ENCODE measurements at places on chromosomes 5 and 9. TPM values are rescaled to one million over a fixed set of nuclear protein-coding genes. Genes with fewer than 3 reads are reported as not detected.

- no peak for DNase-seq
- H3K36me3 ChIP-seq = no peaks in the 10 kb centered on the region
These were observed 97.5 kb upstream of the CTSV start for GRCh38 chr9:97136421-97136820.

- no peaks in the 10 kb centered on the region for H3K4me1 ChIP-seq
- no peaks in the 10 kb centered on the region for H3K27me3 ChIP-seq
- no peak for DNase-seq
- no peak overlapping the region for H3K27ac ChIP-seq
- H3K4me3 ChIP-seq = no peak overlapping the region
- H3K36me3 ChIP-seq = no peaks in the 10 kb centered on the region
These were observed 213.5 kb downstream of the DENND1A start for GRCh38 chr9:123716339-123716945.

- H3K27ac ChIP-seq = no peak overlapping the region
- no peaks in the 10 kb centered on the region for H3K36me3 ChIP-seq
- no peak for DNase-seq
- no peaks in the 10 kb centered on the region for H3K27me3 ChIP-seq
These were observed 284.1 kb upstream of the PDE4D start for GRCh38 chr5:60177596-60177995.

DNA sequence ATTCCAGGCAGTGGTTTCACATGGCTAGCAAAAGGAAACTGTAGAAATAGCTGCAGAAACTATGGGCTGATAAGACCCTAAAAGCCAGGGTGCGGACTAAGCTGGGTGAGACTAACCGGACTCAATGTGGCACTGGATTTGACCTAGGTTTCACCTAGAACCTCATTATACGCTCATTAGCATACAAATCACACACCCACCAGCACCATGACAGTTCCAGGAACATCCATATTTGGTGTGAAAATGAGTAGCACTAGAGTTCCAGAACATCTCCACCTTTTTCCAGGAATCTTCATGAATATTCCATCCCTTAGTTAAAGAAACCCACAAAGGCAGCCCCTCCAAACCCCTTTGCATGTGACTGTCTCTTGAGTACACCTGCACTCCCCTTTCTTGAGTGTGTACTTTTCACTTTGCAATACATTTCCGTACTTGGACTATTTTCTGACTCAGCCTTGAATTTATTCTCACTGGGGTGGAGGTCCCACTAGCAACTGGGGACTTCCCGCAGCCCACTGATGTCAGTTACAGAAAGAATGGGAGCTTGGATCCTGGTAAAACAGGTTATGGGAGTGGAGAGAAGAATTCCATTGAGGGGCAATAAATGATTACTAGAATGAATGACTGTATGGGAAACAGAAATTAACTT, 58.0 kb upstream of the SPATA31C2 start:
- no peaks in the 10 kb centered on the region for H3K27me3 ChIP-seq
- no peak for DNase-seq
- H3K4me3 ChIP-seq = no peak overlapping the region

- peak overlapping the region; percentile 81 for H3K27ac ChIP-seq
- no peak for DNase-seq
- H3K27me3 ChIP-seq = no peaks in the 10 kb centered on the region
- no peak overlapping the region for H3K4me3 ChIP-seq
- no peaks in the 10 kb centered on the region for H3K36me3 ChIP-seq
These were observed 40.5 kb downstream of the FYB1 start for GRCh38 chr5:39178861-39179260.

- H3K27me3 ChIP-seq = no peaks in the 10 kb centered on the region
- no peak for DNase-seq
- H3K27ac ChIP-seq = no peak overlapping the region
- no peaks in the 10 kb centered on the region for H3K36me3 ChIP-seq
- no peaks in the 10 kb centered on the region for H3K4me1 ChIP-seq
These were observed 90.0 kb downstream of the PDE8B start for GRCh38 chr5:77300451-77300850.

- DNase-seq = no peak
- no peak overlapping the region for H3K4me3 ChIP-seq
- no peaks in the 10 kb centered on the region for H3K4me1 ChIP-seq
- H3K27me3 ChIP-seq = no peaks in the 10 kb centered on the region
- no peak overlapping the region for H3K27ac ChIP-seq
- no peaks in the 10 kb centered on the region for H3K36me3 ChIP-seq
These were observed 80.0 kb upstream of the TRIO start for GRCh38 chr5:14063138-14063537.

DNA sequence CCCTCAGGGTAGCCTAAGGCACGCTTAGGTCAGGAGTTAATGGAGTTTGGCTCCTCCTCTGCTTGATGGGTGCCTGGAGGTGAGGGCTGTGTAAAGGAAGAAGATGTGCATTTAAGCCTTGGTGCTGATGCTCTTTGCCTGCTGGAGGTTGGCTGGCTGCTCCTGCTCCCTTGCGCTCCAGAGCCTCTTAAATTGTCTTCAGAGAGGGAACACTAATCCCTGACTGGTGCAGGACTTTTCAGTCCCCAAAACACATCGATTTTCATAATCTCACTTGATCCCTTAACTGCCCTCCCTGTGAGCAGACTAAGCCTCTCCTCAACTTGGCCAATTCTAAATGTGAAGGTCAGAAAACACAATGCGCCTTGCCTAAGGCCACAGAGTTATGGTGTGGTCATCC, 16.2 kb upstream of the TCOF1 start:
- H3K4me1 ChIP-seq = no peaks in the 10 kb centered on the region
- no peak overlapping the region for H3K27ac ChIP-seq
- no peaks in the 10 kb centered on the region for H3K36me3 ChIP-seq
- DNase-seq = no peak
- no peaks in the 10 kb centered on the region for H3K27me3 ChIP-seq

- H3K4me3 ChIP-seq = no peak overlapping the region
- H3K4me1 ChIP-seq = peaks cover 3% of the 10 kb centered on the region
- H3K36me3 ChIP-seq = no peaks in the 10 kb centered on the region
- no peaks in the 10 kb centered on the region for H3K27me3 ChIP-seq
- no peak for DNase-seq
These were observed 97.1 kb downstream of the ENC1 start for GRCh38 chr5:74543162-74543995.

DNA sequence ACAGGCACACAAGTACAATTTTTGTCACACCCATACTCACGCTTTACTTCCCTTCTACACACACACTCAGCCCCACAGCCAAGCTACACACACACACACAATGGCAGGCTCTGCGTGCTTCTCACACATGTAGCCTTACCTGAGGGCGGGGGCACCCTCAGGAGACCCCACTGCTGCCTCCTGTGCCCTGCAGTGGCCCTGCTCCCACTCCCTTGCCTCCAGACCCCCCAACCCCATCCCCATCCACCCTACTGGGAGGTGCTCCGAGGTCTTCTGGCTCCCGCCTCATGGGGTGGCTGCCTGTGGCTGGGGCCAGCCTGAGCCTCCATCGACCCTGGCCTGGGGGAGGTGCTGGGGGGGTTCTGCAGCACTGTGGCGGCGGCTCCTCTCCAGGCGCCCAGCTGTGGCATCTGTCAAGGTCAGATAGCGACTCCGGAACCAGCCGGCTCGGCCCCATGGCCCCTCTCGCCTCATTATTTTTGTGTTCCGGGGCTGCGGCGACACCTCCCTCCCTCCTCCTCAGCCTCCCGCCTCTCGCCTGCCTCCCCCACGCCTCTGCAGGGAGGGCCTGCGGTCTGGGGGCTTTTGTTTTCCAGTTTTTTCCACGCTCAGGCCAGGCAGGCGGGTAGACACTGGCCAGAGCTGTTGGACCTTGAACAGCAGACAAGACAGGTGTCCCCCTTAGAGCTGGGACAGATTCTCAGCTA, 21.7 kb downstream of the CXXC5 start:
- H3K4me3 ChIP-seq = no peak overlapping the region
- H3K27ac ChIP-seq = peak overlapping the region; percentile 96

- H3K27me3 ChIP-seq = no peaks in the 10 kb centered on the region
- peaks cover 8% of the 10 kb centered on the region for H3K4me1 ChIP-seq
- no peaks in the 10 kb centered on the region for H3K36me3 ChIP-seq
- DNase-seq = no peak
- no peak overlapping the region for H3K27ac ChIP-seq
These were observed 52.1 kb upstream of the GARNL3 start for GRCh38 chr9:127212453-127212852.

GRCh38 chr5:128436749-128437188, 101.3 kb downstream of the FBN2 start:
- H3K4me3 ChIP-seq = no peak overlapping the region
- no peak overlapping the region for H3K27ac ChIP-seq
- no peak for DNase-seq
- H3K4me1 ChIP-seq = no peaks in the 10 kb centered on the region

DNA sequence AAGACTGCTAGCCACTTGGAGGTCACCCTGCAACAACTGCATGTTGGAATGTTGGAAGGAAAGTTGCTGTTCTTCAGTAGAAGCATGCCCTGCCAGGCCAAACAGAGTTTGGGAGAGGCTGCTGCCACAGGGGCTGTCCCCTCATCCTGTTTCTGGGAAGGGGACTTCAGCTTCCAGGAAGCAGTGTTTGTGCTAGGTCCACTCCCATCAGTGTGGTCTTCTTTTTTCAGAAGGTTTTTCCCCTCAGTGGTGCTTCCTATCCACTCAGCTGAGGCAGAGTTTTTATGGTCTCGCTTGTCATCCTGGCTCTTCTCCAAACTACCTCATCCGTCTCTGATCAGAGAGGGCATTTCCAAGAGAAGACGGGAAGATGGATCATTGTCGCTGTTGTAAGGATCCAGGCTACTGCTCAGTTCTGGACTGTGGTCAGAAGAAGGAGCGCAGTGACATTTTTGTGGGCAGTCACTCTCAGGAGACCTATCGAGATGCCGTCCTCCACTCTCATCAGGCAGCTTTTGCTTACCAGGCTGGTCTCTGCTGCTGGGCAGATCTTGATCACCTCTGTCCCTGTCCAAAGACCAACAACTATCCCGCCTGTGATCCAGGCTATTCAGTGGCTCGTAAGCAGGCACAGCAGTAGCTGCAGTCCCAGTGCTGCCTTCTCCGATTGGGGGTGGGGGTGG, 97.8 kb upstream of the C5orf63 start:
- H3K36me3 ChIP-seq = no peaks in the 10 kb centered on the region
- no peak overlapping the region for H3K4me3 ChIP-seq
- H3K4me1 ChIP-seq = no peaks in the 10 kb centered on the region

- H3K4me3 ChIP-seq = no peak overlapping the region
- H3K4me1 ChIP-seq = peaks cover 21% of the 10 kb centered on the region
- DNase-seq = no peak
- peak overlapping the region; percentile 47 for H3K27ac ChIP-seq
- H3K36me3 ChIP-seq = no peaks in the 10 kb centered on the region
These were observed 170.4 kb downstream of the ARRDC3 start for GRCh38 chr5:91212714-91213092.

GRCh38 chr5:108345541-108346171, 36.2 kb downstream of the FBXL17 start:
- no peaks in the 10 kb centered on the region for H3K27me3 ChIP-seq
- peaks cover 5% of the 10 kb centered on the region for H3K4me1 ChIP-seq

DNA sequence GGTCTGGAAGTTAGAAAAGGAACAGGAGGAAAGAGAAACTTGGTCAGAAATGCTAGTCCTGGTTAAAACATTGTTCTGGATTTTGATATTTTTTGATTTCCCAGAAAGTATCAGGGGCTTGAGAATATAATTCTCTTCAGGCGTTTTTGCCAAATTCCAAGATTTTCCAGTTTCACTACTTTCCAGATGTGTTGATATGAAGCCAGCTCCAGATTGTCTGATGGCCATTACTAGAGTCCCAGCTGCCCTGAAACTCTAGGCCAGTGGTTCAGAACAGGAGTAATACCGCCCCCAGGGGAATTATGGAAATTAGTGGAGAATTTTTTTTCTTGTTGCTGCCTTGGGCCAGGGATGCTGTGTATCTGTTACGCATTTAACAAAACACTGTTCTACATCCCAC, 88.6 kb downstream of the KCNN2 start:
- H3K27me3 ChIP-seq = no peaks in the 10 kb centered on the region
- H3K4me1 ChIP-seq = peaks cover 4% of the 10 kb centered on the region
- H3K27ac ChIP-seq = peak overlapping the region; percentile 20
- no peaks in the 10 kb centered on the region for H3K36me3 ChIP-seq
- DNase-seq = no peak

DNA sequence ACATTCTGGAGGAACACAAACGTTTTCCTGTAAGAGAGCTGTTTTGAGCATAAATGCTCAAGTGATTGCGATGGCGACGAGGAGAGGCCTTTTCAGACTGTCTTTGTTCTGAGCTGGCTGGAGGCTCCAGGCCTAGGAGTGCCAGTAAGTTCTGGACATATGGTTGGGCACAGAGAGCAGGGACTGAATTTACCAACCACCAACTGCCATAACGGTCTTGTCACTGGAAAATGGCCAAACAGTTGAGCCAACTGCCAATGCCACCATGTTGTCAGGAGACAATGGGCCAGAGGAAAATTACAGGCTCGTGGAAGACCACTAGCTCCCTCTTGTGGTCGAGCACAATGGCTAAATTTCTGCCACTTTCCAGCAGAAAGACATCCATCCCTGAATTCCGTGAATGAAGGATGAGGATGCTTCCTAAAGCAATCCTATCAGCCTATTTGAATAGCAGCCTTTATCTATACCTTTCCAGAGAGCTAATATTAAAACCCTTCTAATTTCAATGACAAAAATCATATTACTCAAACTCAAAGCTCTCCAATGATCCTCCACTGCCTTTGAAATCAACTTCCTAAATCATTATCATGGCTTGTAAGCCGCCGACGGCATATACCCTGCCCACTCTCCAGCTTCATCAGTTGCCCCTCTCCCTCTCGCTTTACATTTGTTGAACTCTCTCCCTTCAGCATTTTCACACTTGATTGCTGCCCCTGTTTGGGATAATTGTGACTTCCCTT, 66.9 kb upstream of the GLIS3 start:
- no peak overlapping the region for H3K4me3 ChIP-seq
- no peaks in the 10 kb centered on the region for H3K36me3 ChIP-seq
- no peak overlapping the region for H3K27ac ChIP-seq

- no peak overlapping the region for H3K27ac ChIP-seq
- H3K27me3 ChIP-seq = no peaks in the 10 kb centered on the region
- no peak overlapping the region for H3K4me3 ChIP-seq
- no peaks in the 10 kb centered on the region for H3K36me3 ChIP-seq
- no peak for DNase-seq
- no peaks in the 10 kb centered on the region for H3K4me1 ChIP-seq
These were observed 21.9 kb downstream of the DEPDC1B start for GRCh38 chr5:60677850-60678664.

DNA sequence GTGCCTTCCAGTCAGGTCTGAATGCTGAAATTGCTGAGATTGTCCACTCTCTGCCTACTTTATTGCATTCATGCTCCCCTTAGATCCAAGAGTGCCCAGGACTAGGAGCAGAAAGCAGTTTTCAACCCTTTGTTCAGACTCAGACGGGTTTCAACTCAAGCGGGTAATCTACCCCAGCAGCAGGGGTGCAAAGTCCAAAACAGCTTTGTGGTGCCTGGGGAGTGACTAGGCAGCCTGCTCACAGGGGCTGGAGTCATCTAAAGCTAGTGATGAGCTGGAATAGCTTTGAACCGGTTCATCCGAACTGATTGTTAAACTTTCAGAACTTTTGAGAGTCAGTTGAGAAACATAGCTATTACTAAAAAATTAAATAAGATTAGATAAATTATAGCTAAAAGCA, 71.0 kb upstream of the IQGAP2 start:
- no peaks in the 10 kb centered on the region for H3K36me3 ChIP-seq
- H3K27ac ChIP-seq = no peak overlapping the region
- H3K4me1 ChIP-seq = no peaks in the 10 kb centered on the region

SV2C gene
- not detected for total RNA-seq

CTSL gene
- 130 TPM for total RNA-seq

FBP2 gene
- not detected for total RNA-seq

GIN1 gene
- 15.7 TPM for total RNA-seq

KCNV2 gene
- not detected for total RNA-seq

ALG2 gene
- 21.6 TPM for total RNA-seq

C9orf50 gene
- total RNA-seq = not detected

ABO gene
- 2.3 TPM for total RNA-seq

TBC1D2 gene
- total RNA-seq = 1.1 TPM

ZCCHC7 gene
- 9.2 TPM for total RNA-seq

P4HA2 gene
- 55.7 TPM for total RNA-seq

PPIP5K2 gene
- 39.1 TPM for total RNA-seq

FAT2 gene
- total RNA-seq = 0.02 TPM

IFNA21 gene
- not detected for total RNA-seq

ELOVL7 gene
- 0.95 TPM for total RNA-seq
